Suppressor macrophage treated with lipopolysaccharide for 1 hour (primary cell): ENCODE measurements at places on chromosomes 7 and 10.

DNA sequence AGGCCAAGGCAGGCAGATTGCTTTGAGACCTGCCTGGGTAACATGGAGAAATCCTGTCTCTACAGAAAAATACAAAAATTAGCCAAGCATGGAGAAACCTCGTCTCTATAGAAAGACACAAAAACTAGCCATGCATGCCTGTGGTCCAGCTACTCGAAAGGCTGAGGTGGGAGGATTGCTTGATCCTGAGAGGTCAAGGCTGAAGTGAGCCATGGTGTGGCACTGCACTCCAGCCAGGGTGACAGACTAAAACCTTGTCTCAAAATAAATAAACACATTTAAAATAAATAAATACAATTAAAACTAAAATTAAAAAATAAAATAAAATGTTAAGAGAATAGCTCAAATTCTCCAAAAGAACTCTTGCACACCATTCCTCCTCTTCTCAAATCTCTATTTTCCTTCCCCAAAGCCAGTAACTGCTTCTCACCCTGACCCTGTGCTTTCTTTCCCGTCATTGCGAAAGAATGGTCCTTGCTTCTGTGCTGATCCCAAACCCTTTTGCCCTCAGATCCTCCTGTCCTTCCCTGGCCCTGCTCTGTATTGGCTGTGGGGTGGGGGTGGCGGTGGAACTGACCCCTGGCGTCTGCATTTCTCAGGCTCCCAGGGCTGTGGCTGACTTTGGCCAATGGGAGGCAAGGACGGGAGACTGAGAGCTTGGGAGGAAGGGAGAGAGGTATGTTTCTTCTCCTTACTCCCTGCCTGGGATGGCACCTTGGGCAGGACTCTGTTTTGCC, 12.4 kb downstream of the SRGN start:
- peak; percentile 17 for DNase-seq

DNA sequence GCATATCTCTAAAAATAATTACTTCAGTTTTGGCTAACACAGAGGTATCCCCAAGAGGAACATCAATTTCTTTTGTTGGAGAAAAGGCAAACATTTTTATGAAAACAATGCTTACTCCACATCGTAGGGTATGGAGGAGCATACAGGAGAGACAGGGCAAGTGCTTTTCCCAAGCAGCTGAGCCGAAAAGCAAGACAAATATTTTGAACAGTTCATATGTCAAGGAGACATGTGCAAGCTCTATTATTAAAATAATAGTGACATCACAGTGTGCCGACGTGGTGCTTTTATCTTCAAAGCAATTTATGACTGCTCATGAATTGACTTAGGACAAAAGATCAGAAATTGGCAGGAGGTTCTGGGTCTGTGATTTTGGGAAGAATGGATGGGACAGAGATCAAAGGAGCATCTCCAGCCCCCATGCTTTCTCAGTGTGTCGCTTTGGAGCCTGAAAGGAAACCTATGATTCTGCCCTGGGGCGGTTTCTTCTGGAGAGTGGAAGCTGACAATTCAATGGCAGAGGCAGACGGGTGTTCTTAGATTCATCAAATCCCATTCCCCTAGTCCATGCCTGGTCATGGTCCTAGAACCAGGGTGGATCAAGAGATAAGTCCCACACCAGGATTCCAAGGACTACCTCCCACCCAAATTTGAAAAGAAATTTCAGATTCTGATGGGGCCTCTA, 97.1 kb downstream of the JCAD start:
- DNase-seq, result no peak

GRCh38 chr7:91976743-91977142, 36.1 kb downstream of the AKAP9 start:
- no peak for DNase-seq

- no peak for DNase-seq
Observed at GRCh38 chr7:5430612-5430947, 6.9 kb upstream of the TNRC18 start.

GRCh38 chr10:5987747-5988146, 10.4 kb upstream of the IL15RA start:
- DNase-seq, result peak; percentile 68

- no peak for DNase-seq
Observed at GRCh38 chr10:59829601-59830000, 76.3 kb upstream of the MRLN start.

DNA sequence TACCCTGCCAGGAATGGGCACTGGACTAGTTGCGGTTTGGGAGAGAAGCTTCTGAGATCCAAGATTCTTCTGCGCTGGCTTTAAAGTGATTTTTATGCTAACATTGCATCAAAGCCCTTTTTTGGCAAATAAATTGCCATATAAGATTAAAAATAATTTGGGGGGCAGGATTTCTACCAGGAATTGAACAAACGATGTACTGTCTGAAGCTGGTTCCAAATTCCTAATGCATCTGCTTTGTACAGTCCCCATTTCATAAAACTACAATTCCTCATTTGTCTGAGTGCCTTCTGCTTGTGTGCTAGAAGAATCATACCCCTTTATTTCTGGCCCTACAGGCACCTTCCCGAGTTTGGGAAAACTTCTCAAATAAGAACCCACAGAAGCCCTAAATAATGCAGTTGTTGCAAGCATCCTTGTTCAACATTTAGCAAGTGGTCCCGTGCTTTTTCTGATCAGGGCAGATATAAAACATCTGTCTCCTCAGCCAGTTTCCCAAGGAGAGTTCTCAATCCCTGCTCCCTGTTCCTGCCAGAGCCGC, 349.7 kb downstream of the PTEN start:
- no peak for DNase-seq

DNA sequence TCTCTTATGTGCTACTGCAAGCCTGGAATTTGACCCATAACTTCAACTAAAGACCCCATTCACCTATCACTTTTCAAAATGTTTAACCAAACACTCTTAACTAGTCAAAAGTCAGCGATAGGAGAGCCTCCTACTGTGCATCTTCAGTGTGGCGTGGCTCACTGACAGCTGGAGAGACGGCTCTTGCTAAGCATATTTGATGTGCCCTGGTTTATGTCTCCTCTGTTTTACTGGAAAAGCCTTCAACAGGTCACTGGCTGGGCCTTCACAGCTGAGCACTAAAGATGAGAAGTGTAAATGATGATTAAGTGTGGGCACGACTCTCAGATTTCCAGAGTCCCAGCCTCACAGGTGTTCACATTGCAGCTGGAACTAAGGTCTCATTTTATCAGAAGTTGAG, 472.1 kb downstream of the SEMA3D start:
- no peak for DNase-seq

DNA sequence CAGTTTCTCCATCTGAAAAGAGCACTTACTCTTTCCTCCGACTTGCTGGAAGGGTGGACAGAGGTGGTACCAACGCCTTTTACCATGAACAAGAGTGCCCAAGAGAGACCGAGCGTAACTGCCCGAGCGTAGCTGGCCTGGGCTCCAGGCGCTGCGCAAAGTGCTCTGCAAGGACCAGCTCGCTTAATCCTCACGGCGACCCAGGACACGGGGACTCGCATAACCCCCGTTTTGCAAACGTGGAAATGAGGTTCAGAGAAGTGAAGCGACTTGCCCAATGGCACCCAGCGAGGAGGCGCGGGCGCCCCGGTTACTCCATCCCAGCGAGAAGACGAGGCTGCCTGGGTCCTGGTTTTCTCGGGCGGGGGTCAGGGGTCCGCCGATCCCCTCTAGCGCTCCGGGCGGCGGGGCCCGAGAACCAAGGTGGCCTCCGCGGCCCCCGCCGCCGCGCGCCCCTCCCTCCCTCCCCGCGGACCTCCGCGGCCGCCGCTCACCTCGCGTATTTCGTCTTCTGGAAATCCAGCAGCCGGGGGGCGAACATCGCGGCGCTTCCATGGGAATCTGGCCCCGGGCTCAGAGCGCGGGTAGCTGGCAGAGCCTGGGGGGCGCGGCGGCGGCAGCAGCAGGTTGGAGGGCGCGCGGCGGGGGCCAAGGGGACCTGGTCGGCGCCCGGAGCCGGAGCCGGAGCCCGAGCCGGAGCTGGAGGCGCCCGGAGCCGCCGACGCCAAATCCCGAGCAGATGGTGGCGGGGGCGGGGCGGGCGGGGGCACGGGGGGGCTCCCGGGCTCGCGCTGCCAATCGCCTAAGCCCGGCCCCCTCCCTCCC, at the start of gene MMD2:
Gene MMD2, minus strand, starts transcription at position 711 of the 825 bp plus-strand sequence. Its CDS starts 170 bp downstream, at position 541.
- no peak for DNase-seq

DNA sequence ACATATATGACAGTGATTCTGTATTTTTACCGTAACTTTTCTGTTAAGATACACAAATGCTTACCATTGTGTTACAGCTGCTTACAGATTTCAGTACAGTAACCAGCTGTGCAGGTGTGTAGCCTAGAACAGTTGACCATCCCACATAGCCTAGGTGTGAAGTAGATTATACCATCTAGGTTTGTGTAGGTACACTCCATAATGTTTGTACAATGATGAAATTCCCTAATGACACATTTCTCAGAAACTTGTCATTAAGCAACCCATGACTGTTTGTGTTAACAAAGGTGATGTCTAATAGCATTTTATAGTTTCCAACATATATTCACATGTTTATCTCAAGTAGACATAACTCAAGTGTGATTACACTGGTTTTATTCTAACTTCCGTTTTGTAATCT, 218.5 kb downstream of the PLXDC2 start:
- no peak for DNase-seq

DNA sequence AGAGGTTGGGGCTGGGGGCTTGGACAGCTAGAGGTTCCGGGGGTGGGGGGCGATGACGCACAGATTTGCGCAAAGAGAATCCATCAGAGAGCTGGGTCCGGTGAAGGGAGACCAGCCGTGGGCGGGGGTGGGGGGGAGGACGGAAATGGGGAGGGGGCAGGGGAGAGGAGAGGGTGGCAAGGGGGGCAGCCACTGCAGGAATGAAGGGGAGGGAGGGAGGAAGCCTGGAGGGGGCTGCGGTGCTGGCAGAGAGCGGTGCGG, 1.2 kb upstream of the VGF start:
- no peak for DNase-seq

- DNase-seq, result no peak
Observed at GRCh38 chr7:108028111-108028510, 25.1 kb upstream of the LAMB1 start.

- DNase-seq, result no peak
Observed at GRCh38 chr10:114485696-114486400, 81.5 kb upstream of the AFAP1L2 start.

- peak; percentile 60 for DNase-seq
Observed at GRCh38 chr10:119896061-119896655, 3.6 kb downstream of the SEC23IP start.

- no peak for DNase-seq
Observed at GRCh38 chr7:115924411-115924810, 106.2 kb downstream of the TFEC start.

- no peak for DNase-seq
Observed at GRCh38 chr7:44384586-44385433, 59.4 kb upstream of the CAMK2B start.

DNA sequence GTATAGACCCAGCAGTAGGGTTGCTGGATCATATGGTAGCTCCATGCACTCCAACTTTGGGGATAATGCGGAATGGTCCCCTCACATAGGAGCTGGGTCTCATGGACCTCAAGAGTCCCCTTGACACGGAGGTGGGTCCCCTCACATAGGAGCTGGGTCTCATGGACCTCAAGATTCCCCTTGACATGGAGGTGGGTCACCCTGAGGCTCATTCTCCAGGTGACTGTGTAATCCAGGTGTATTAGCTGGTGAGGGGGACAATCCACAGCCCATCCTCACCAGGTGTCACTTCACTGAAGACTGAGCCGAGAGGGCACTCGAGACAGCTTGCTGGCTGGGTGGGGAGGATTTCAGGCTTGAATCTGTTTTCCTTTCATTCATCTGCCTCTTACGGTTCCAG, 121.9 kb downstream of the PTPN20 start:
- no peak for DNase-seq

- DNase-seq, result no peak
Observed at GRCh38 chr10:126841341-126841895, 63.8 kb upstream of the DOCK1 start.

DNA sequence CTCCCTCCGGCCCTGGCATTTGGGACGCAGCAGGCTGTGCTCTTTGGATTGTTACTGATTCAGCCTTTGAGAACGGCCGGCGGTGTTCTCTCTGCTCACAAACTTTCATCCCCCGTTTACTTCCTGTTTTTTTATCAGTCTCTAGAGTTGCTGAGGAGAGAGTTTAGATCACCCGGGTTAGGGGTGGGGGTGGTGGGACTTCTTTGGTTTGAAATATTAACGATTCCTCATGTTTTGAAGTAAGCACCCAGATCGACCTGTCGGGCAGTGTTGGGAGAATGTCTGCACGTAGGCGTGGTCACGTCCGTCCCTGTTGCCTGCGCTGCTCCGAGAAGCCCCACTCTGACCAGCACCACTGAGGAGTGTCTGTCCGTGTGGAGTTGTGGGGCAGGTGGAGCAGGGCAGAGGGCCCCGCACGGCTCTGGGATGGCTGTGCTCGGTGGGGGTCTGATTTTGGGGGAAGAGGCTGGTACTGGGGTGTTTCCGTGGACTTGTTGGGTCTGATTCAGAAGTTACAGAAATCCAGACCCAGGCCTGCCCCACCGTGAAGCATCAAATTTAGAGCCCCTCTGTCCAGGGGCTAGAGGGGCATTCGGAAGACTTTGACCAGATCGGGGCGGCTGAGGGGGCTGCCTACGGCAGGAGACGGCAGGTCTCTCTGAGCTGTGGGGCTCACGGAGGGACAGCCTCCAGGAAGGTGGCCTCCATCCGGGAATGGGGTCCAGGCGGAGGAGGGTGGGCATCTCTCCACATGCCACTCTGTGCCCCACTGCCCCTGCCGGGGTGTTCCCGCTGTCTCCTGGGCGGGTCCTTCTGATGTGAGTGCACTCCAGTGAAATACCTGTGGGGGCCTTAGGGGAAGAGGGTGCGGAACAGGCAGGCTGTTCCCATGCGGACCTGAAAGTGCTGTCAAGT, 7.4 kb downstream of the INPP5A start:
- DNase-seq, result peak; percentile 23

DNA sequence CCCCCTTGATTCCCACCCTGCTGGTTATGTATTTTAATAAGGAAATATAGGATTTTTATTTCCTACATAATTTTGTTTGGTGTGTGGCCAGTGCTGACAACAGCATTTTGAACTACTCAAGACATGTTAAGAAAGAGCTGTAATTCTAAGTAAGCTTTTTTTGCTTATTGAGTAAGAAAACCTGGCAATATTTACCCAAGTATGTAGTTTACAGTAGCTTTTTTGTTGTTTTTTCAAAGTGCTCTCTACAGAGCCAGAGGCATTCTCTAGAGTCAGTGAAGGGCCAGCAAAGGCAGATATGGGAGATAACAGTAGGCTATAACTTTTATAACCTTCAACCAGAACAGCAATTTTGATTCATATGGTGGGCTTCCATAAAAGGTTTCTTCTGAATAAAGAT, 63.2 kb upstream of the TMEM168 start:
- DNase-seq, result no peak
